ENCODE measurements at places on chromosomes 2 and 18. TPM values are rescaled to one million over a fixed set of nuclear protein-coding genes. Genes with fewer than 3 reads are reported as not detected.

DNA sequence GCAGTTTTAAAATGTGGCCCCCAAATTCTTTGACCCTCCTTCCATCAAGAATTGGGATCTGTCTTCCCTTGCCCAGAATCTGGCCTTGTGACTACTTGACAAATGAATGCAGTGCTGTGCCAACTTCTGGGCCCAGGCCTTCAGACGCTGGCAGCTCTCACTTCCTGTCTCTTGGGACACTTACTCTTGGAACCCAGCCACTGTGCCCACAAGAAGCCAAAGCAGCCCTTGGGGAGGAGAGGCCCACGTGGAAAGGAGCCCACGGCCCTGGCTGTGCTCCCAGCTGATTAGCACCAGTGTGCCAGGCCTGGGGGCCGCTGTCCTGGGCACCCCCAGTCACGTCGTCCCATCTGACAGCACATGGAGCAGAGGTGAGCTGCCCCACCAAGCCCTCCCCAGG lies 56.6 kb downstream of the RPL37A start:
- no peak for DNase-seq
- H3K27me3 ChIP-seq, result no peaks in the 10 kb centered on the region
- no peak overlapping the region for H3K4me3 ChIP-seq

DNA sequence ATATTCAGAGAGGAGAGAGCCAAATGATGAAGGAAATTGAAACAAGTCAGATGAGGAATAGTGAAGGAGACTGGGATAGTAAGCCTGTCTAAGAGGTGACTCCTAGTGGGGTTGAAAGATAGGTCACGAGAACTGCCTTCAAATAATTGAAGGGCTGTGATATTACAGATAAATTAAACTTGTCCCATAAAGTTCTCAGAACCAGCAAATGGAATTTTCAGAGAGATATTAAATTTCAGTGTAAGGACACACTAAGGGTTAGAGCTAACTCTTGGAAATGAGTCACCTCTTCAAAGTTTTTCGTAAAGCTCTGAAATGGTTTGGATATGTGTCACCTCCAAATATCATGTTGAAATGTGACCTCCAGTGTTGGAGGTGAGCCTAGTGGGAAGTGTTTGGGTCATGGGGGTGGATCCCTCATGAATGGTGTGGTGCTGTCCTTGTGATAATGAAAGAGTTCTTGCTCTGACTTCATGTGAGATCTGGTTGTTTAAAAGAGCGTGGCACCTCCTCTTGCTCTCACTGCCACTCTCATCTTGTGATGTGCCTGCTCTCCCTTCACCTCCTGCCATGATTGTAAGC lies 87.3 kb downstream of the BABAM2 start:
- peaks cover 43% of the 10 kb centered on the region for H3K4me1 ChIP-seq
- peaks cover 16% of the 10 kb centered on the region for H3K36me3 ChIP-seq
- peak; percentile 75 for DNase-seq
- peak overlapping the region; percentile 30 for H3K4me3 ChIP-seq
- H3K27me3 ChIP-seq, result no peaks in the 10 kb centered on the region

The COL5A2 gene
- total RNA-seq, result 0.83 TPM

GRCh38 chr2:233312874-233313273 lies 5.3 kb downstream of the SAG start:
- H3K27me3 ChIP-seq, result no peaks in the 10 kb centered on the region
- no peaks in the 10 kb centered on the region for H3K4me1 ChIP-seq
- no peak for DNase-seq
- no peak overlapping the region for H3K4me3 ChIP-seq
- H3K36me3 ChIP-seq, result no peaks in the 10 kb centered on the region

GRCh38 chr2:119024152-119024551 lies 82.2 kb downstream of the MARCO start:
- no peaks in the 10 kb centered on the region for H3K4me1 ChIP-seq
- peaks cover 2% of the 10 kb centered on the region for H3K27me3 ChIP-seq
- H3K4me3 ChIP-seq, result no peak overlapping the region
- no peak for DNase-seq

- no peaks in the 10 kb centered on the region for H3K4me1 ChIP-seq
- no peaks in the 10 kb centered on the region for H3K27me3 ChIP-seq
- no peak for DNase-seq
- H3K36me3 ChIP-seq, result no peaks in the 10 kb centered on the region
- no peak overlapping the region for H3K4me3 ChIP-seq
- no peak overlapping the region for H3K27ac ChIP-seq
These were observed 99.2 kb upstream of the ASAP2 start for GRCh38 chr2:9107168-9108025.

The ASXL3 gene
- not detected for total RNA-seq

GRCh38 chr18:79434607-79435401 lies 39.1 kb downstream of the NFATC1 start:
- no peaks in the 10 kb centered on the region for H3K27me3 ChIP-seq
- no peak overlapping the region for H3K27ac ChIP-seq
- H3K36me3 ChIP-seq, result peaks cover 43% of the 10 kb centered on the region
- no peak overlapping the region for H3K4me3 ChIP-seq
- peaks cover 60% of the 10 kb centered on the region for H3K4me1 ChIP-seq
- no peak for DNase-seq

DNA sequence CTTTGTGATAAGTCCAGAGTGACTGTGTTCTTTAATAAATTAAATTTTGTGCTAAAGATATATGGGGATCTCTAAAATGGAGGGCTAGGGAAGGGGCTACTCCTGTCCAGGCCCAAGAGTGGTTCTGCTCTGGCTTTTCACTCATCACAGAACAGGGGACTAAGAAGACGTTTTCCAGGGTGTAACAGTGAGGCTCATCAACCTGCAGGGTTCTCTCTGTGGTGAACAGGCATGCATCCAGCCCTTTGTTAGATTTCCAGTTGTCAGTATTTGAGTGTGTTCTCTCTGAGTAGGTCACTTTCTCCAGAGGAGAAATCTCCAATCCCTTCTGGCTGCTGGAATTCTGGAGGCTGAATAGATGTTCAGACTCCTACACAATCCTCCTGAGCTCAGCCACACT lies 408.9 kb downstream of the PLCL1 start:
- no peaks in the 10 kb centered on the region for H3K4me1 ChIP-seq
- DNase-seq, result no peak
- no peak overlapping the region for H3K27ac ChIP-seq

DNA sequence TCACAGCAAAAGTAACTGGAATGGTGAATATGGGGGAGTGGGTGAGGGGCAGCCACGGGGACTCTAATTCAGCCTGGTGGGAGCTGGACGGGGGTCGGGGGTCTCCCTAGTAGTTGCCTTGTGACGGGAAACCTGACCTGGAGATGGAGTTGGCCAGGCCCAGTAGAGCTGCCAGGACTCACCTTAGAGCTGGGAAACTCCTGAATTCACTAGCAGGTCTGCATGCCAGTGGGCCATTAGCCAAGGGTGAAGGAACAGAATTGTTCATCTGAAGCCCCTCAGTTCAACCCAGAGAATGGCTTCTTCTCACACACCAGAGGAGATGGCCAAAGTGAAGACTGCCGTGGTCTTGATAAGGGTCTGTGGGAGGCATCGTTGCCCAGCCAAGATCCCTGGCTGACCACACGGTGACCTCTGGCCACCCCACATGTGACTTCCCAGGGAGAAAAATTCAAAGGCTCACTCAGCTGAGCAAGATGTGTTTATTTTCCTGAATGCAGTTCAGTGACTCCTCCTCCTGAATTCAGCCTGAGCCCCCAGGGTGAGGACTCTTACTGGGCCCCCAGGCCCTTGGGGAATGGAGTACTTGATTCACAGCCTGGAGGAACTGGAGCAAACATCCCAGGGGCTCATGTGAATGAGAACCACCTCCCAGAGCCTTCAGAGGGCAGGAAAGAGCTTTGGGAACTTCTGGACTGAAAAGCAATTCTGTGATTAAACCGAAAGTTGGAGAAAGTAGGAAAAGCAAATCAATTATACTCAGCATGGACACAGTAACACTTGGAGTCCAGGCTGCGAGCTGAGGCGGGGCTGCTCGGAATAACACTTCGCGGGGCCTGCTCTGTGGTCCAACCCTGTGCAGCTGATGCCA lies 25.2 kb downstream of the MOCOS start:
- no peaks in the 10 kb centered on the region for H3K36me3 ChIP-seq
- H3K27ac ChIP-seq, result no peak overlapping the region
- no peaks in the 10 kb centered on the region for H3K27me3 ChIP-seq
- DNase-seq, result no peak

- no peak overlapping the region for H3K27ac ChIP-seq
- no peaks in the 10 kb centered on the region for H3K4me1 ChIP-seq
- H3K27me3 ChIP-seq, result peaks cover 8% of the 10 kb centered on the region
- H3K36me3 ChIP-seq, result no peaks in the 10 kb centered on the region
- no peak overlapping the region for H3K4me3 ChIP-seq
These were observed 161.3 kb upstream of the HNRNPA3 start for GRCh38 chr2:177051278-177051677.

DNA sequence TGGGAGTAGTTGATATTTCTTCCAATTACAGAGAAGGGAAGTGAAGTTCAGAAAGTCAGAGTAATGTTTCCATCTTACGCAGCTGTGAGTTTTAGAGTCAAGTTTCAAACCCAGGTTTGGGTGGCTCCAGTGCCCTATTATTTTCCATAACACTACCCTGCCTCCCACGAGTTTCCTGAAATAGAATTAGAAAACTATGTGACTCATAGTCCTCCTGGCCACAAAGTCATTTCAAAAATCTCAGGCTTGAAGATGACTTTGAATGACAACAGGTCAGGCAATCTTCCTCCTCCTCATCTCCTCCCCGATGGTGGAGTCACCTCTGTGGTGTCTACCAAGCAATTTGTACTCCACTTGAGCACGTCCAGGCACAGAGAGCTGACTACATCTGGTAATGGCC lies 212.3 kb upstream of the TRIB2 start:
- H3K36me3 ChIP-seq, result peaks cover 5% of the 10 kb centered on the region
- H3K27me3 ChIP-seq, result no peaks in the 10 kb centered on the region
- peak; percentile 66 for DNase-seq

The TFCP2L1 gene
- 0.24 TPM for total RNA-seq

The PROM2 gene
- not detected for total RNA-seq

The TMEM163 gene
- not detected for total RNA-seq
